ENCODE measurements at places on chromosomes 4 and X.

DNA sequence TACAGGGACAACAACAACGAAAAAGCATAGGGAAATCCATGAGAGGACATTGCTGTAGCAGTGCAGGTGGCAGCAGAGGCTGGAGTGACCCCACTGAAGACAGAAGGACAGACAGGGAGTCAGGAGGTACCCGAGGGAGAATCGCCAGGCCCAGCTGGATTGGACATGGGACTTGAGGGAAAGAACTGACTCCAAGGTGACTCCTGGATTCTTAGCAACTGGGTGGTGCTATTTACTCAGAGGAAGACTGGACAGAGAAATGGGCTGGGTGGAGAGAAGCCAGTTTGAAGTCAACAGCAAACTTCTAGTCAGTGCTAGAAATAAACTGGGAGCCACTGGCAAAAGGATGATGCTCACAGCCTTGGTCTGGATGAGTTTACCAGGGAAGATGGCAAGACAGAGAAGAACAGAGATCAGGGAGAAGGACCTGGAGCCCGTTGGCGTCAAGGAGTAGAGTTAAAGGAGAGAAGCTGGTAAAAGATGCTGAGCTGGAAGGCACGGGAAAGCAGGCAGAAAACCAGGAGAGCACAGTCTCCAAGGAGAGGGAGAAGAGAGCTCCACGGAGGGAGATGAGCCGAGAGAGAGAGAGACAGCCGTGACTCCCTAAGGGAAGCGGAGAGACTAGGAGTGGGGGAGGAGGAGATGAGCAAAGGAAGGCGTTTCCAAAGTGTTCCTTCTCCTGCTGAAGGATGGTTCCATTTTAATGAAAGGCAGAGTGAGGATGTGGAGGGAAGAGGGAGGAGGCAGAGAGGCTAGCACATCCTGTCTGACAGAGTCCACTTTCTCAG is 119.4 kb downstream of the AFAP1 start:
- no peak for DNase-seq

DNA sequence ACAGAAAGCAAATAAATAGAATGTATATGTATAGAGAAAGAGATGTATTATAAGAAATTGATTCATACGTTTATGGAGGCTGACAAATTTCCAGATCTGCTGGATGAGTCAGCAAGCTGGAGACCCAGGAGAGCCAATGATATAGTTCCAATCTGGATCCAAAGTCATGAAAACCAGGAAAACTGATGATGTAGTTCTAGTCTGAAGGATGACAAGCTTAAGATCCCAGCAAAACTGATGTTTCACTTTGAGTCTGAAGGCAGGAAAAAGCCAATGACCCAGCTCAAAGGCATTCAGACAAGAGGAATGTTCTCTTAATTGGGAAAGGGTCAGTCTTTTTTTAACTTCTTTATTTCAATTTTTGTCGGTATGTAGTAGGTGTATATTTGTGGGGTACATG is 102.6 kb downstream of the LHFPL1 start:
- no peak for DNase-seq

GRCh38 chrX:630612-631496 is at the start of gene SHOX:
SHOX (plus strand) TSS chrX:630791; CDS start chrX:630898, 107 bp downstream.
- no peak for DNase-seq

DNA sequence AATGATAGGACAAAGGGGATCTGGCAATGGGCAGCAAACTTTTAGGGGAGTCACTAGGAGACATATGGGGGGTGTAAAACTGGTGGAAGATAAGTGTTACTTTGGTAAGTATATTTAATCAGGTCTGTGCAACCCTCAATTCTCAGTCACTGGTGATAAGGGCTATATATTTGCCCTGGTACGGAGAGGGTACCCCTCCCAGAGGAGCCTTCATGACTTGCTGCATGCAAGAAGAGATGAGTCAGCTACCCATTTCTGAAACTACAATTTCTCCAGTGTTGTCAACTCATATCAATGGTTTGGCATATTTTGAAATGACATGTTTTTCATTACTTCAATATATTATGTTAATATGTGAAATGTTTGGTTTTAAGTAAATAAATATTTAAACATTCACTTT is 14.3 kb downstream of the SMARCAD1 start:
- no peak for DNase-seq

GRCh38 chrX:71619193-71619592 is 882 bp upstream of the CXCR3 start:
- no peak for DNase-seq

- no peak for DNase-seq
Measured at GRCh38 chr4:39348371-39349315, 17.5 kb downstream of the RFC1 start.

- DNase-seq: no peak
Measured at GRCh38 chr4:47135210-47135609, 103.8 kb downstream of the GABRB1 start.

DNA sequence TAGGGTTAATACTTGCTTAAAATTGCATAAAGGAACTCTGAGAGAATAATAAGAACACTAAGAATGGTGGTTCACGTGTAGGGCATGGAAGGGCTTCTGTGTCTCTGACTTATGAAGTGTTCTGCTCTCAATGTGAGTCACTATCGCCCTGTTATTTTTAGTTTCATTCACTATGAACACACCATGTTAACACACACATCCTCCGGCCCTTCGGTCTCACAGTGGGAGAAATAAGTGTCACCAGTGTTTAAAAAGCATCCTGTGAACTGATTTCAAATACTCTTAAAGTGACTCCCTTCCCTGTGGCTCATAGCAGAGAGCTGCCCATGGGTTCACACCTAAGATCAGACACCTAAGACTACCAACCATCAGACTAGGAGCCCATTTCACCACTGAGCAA is 33.8 kb upstream of the FGFBP2 start:
- DNase-seq: no peak

- DNase-seq: no peak
Measured at GRCh38 chr4:56444719-56445118, 8.7 kb downstream of the PAICS start.

DNA sequence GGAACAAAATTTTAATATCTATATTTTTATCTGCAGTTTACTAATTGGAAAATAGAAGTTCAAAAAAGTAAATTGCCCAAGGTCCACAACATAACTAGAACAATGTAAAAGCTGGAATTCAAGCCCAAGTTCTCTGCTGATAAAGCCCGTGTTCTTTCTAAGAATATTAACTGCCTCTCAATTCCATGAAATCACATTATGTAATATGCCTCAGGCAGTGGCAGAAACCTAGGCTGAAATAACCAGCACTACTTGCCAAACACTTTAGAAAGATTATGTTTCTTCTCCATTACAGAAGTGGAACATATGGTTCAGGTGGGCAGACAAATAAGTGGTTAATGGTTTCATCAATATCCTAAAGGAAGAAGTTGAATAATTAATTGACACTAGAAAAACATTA is 56.7 kb upstream of the ADGRL3 start:
- no peak for DNase-seq

DNA sequence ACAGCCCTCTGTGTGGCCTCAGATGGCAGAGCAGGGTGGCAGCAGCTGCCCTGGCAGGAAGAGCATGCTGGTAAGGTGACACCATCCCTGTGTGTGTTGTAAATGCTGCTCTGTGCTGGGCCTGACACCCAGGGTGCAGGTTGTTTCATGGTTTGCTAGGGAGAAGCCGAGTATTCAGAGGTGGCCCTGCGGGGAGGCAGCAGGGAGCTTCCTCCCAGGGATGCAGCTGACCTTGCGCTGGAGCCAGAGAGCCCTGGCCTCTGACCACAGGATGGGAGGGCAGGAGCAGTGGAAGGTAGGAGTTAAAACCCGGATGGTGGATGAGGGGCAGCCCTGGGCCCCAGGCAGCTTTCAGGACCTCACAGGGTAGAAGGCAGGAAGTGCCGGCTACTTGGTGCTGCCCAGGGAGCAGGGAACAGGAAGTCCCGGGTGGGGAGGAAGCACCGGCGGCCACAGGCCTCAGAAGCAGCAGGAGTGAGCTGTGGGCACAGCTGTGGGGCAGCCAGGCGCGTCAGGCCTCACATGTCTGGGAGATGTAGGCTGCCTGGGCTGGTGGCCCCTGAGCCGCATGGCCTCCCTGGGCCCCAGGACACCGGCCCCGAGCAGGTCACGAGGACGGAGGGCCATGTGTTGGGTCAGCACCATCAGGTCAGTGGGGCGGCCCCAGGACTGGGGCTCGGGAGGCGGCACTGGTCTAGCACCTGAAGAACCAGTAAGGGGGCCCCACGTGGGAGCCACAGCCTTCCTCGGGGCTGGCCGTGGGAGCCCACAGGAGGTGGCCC is 19.1 kb downstream of the SH3BP2 start:
- DNase-seq: peak; percentile 80

DNA sequence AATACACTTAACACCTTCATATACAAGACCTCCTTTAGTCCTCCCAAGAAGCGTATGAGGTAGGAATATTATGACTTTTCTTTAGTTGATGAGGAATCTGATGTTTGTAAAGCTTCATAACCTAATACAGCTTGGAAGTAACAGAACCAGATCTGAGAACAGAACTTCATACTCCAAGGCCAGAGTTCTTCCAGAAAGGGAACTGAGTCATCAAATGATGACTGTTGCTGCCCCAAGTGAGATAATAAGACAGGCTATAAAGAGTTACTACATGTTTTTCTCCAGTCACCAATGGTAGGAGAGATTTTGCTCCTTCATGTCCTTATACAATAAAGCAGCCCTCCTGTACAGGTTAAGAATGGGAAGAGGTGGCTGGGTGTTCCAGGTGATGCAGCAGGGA is 74.3 kb upstream of the ANXA3 start:
- DNase-seq: no peak
